ENCODE measurements at places on chromosomes 11 and 22. TPM values are rescaled to one million over a fixed set of nuclear protein-coding genes. Genes with fewer than 3 reads are reported as not detected.

Gene KRTAP5-1
- total RNA-seq, result not detected

Gene IGSF22
- total RNA-seq, result not detected

DNA sequence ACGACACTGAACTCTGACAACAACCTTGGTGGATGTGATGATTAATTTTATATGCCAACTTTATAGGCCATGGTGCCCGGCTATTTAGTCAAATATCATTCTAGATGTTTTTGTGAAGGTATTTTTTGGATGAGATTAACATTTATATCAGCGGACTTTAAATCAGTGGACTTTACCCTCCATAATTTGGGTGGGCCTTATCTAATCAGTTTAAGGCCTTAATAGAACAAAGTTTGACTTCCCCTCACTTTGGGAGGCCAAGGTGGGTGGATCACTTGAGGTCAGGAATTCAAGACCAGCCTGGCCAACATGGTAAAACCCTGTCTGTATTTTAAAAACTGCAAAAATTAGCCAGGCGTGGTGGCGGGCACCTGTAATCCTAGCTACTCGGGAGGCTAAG lies 4.0 kb downstream of the PRCP start:
- no peak for DNase-seq

- no peak for DNase-seq
Measured at GRCh38 chr22:31119026-31119717, 3.6 kb upstream of the INPP5J start.

DNA sequence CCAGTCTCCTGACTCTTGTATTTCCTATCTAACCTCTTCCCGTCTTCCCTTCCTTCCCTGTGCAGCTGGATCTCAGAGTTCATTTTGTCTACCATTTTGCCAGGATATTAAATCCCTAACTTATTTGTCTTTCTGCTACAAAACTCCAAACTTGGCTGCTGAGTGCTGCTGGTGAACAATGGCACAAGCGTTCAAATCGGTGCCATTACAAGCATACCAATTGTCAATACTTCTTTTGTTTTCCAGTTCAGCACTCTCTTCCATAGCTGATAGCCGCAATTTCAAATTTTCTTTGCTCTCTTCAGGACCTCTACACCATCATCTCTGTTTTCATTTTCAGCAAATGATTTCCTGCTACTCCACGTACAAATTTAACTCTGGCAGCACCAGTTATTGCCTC lies 13.4 kb downstream of the IL18 start:
- DNase-seq, result no peak

Measured in posterior vena cava (tissue), 2 donors.